Omental fat pad (tissue), 4 donors: ENCODE measurements at places on chromosomes 2 and 18.

GRCh38 chr2:47632754-47633153 lies 150.2 kb upstream of the MSH6 start:
- no peak for DNase-seq

DNA sequence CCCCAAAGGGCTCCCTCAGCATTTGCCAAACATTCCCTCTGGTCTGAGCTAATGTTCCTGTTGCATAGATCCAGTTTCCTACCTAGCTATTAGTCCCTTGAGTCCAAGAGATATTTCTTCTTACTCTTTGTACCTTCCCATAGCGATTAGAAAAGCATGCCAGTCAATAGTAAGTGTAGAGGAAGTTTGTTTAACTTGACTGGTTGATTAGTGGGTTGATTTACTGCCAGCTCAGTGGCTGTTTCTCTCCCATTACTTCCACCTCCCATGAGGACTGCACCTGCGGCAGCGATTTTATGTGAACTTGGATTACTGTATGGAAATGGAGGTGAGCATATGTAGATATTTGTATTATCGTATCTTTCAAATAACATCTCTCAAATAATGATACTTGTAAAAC lies 1748.4 kb upstream of the CELF4 start:
- no peak for DNase-seq

- no peak for DNase-seq
Measured at GRCh38 chr2:138504546-138505235, 3.1 kb downstream of the SPOPL start.

- DNase-seq = no peak
Measured at GRCh38 chr2:197134206-197134605, 176.4 kb downstream of the ANKRD44 start.

DNA sequence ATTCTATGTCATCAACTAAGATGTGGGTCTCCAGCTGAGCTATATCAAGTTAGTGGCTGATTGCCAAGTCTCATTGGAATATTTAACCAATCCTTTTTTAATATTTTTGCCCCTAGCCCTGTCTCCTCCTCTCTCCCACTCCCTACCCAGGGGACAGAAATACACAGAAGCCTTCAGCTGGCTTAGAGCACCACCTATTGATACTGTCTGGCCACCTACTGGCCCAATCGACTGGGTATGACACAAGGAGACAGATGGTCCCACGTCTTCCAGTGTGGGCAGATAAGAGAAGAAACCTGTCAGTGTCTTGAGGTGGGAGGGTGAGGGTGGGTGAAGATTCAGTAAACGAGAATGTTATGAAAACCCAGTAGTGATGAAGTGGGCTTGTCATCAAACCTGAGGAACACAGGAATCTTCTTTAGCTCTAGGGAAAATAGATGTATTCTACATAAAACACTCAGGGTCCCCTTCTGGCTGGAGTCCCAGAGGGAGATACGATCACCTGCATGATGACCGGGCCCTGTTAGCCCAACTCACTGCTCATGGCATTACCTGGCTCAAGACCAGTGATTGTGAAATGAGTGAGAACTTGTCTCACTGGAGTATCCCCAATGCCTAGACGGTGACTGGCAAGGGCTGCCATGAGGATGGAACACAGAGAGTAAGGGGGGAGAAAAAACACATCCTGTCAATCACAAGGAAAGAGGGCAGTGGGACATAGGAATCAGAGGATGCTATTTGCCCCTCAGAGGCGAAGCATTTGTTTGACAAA lies 26.7 kb downstream of the POLR1A start:
- no peak for DNase-seq

DNA sequence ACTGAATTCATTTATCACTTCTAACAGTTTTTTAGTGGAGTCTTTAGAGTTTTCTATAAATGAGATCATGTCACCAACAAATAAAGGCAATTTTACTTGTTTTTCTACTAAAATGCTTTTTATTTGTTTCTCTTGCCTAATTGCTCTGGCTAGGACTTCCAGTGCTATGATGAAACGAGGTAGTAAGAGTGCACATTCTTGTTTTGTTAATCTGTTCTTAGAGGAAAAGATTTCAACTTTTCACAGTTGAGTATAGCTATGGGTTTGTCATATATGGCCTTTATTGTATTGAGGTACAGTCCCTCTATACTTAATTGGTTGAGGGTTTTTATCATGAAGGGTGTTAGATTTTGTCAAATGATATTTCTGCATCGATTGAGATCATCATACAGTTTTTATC lies 5.6 kb downstream of the IL18RAP start:
- no peak for DNase-seq

DNA sequence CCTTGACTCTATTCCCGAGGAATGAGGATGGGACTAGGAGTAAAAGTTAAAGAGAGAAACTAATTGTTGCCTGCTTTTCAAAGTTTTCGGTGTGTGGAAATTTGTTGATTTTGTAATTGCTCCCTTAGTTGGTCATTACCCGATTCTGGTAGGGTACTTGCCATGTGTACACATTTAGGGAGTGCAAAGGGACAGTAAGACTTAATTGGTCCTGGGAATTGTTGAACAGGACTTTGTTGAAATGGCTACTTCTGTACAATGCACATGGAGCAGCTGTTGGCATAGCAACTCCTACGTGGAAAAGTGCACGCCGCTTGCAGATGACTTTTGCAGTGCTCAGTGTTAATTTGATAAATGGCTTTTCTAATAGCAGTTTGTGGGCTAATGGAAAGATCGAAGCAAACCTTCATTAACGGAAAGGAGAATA lies 22.9 kb downstream of the EPAS1 start:
- DNase-seq = no peak

DNA sequence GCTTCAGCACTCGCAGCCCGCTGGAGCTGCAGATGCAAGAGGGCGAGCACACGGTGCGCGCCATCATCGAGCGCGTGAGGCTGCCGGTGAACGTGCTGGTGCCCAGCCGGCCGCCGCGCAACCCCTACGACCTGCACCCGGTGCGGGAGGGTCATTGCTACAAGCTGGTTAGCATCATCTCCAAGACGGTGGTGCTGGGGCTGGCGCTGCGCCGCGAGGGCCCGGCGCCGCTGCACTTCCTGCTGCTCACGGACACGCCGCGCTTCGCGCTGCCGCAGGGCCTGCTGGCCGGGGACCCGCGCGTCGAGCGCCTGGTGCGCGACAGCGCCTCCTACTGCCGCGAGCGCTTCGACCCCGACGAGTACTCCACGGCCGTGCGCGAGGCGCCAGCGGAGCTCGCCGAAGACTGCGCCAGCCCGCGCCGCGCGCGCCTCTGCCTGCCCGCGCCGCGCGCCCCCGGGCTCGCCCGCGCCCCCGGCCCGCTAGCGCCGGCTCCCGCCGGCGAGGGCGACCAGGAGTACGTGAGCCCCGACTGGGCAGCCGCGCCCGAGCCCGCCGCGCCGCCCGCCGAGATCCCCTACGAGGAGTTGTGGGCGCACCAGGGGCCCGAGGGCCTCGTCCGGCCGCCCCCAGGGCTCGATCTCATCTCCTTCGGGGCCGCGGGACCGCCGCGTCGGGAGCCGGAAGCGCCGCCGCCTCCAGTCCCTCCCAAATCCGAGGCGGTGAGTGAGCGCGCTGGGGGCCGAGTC lies 11.8 kb downstream of the GAREM2 start:
- no peak for DNase-seq

GRCh38 chr2:215280326-215280725 lies 31.5 kb upstream of the ATIC start:
- no peak for DNase-seq

DNA sequence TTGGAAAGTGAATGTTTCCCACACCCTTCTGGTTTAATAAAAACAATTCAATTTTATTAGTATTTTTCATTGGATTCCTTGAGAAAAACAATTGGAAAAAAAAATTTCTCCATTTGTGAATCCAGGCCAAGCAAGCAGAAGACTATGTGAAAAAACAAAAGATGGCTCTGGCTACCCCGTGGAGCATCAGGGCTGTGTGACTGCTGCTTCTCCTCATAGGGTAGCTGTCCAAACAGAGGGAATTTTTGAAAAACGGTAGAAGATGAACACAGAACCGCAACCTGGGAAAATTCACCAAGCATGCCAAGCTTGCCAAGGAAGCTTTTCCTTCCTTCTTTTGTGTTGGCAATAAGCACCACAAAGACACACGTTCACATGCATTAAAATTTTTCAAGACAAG lies 71.3 kb upstream of the ACVR2A start:
- DNase-seq = no peak

DNA sequence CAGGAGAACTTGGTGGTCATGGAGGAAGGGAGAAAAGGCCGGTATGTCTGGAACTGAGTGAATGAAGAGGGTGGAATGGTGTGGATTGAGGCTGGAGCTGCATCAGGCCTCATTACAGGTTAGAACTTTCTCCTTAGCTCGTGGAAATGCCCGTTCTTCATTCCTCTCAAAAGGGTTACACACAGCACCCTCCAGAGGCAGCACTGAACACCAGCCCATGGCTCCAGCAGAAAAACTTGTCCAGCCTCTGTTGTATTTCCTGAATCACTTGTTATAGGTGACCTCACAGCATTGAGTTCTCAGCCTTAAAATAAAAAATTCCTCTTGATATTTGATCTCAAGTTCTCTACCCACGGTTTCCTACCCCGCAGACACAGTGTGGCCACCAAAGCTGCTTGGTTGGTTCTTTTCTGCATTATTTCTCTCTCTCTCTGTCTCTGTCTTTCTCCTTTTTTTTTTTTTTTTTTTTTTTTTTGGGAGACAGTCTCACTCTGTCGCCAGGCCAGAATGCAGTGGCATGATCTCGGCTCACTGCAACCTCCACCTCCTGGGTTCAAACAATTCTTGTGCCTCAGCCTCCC lies 89.6 kb downstream of the ITGB1BP1 start:
- DNase-seq = no peak

DNA sequence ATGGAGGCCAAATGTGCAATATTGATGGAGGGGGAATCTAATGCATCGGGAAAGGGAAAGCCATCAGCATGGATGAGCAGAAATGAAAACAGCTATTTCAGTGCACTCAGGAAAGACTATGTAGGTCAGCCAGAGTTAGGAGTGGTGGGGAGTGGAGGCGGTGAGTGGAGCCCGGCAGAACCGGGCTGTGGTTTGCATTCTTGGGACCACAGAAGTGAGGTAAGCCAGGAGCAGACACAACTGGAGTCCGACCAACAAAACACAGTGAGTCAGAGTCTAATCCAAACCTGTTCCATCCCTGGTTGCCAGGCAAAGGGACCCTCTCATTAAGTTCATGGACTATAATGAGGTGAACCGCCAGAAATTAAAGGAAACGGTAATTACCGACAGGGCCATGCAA lies 61.1 kb upstream of the RAB12 start:
- DNase-seq = no peak

GRCh38 chr18:37598396-37598795 lies 32.8 kb upstream of the CELF4 start:
- no peak for DNase-seq

DNA sequence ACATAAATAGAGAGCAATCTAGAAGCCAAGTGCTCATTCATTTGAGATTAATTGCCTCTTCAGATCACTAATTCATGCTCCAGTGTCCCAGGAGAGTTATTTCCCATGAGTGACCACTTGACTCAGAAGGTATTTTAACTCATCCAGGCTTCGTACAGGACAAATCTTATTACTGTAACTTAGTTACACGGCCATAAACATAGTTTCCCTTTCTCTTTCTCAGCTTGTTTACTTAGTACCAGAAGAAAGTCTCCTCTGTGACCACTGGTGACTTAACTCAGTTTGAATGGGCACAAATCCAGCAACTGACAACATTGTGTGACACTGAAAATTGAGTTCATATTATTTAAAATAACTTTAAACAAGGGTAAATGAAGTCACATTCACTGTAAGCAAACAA lies 25.3 kb downstream of the MMADHC start:
- DNase-seq = no peak

GRCh38 chr2:30233271-30234009 lies 2.1 kb downstream of the LBH start:
- no peak for DNase-seq

DNA sequence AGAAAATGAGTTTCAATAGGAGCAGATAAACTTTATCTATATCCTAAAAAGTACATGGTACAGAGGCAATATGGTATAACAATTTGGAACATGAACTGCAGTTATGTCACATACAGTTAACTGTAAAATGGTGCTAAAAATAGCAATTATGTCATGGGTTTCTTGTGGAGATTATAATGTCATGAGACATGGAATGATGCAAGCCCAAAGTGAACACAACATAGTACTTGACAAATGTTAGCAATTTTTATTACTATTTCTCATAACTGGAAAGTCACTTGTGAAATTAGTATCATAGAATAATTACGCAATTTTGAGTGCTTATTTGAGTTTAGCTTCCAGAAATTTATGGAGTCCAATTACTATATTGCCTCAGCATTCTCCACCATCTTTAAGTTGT lies 1263.4 kb downstream of the DSC3 start:
- DNase-seq = no peak
